ENCODE measurements at places on chromosomes 11 and 22.

- DNase-seq: no peak
Measured at GRCh38 chr11:12692229-12693075, 18.2 kb downstream of the TEAD1 start.

- no peak for DNase-seq
Measured at GRCh38 chr11:8368194-8368593, 104.5 kb upstream of the LMO1 start.

- no peak for DNase-seq
Measured at GRCh38 chr11:106624377-106624776, 393.9 kb downstream of the GUCY1A2 start.

- no peak for DNase-seq
Measured at GRCh38 chr11:3008746-3009336, 16.7 kb upstream of the NAP1L4 start.

DNA sequence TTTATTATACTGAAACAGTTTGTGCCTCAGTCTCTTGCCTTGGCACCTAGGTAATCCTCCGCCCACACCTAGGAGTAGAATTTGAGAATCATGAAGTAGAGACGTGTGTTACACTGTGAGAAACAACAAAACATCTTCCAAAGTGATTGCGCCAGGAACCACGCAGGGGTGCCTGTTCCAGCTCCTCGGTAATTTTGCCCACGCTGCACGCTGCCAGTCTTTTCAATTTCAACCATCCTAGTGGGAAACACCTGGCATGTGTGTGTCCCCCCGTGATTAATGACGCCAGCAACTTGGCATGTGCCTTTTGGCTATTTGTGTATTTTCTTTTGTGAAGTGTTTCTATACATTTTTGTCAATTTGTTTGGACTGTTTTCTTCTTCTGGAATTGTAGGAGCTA, 919.1 kb downstream of the BRD1 start:
- no peak for DNase-seq

GRCh38 chr11:64784813-64785581, 6.7 kb upstream of the SF1 start:
- DNase-seq: no peak

DNA sequence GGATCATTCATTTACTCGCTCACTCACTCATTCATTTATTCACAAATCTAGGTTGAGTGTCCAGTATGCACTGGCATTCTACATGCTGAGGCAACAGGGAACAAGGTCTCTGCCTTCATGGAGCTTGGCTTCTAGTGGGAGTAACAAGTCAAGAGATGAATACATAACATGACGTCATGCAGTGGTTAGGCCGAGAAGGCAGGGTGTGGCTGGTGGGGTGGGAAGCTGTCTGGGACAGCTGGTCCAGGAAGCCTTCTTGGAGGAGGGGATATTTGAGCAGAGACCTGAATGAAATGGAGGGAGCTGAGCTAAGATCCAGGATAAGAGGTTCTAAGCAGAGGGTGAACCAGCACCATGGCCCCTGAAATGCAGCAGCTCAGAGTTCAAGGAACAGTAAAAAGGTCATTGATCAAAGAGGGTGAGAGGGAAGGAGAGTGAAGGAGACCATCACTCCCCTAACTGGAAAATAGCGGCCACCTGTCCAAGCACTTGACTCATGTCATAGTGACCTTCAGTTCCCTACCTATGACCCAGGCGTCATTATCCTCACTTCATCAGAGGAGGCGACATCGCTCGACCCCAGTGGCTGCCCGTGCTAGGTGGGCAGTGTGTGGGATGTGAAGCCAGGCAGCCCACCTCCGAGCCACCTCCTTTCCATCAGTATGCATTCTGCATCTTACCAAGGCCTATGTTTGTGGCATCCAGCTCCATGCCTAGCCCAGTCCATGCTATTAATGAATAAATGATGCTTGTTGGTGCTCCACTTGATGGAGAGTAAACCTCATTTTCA, 105.0 kb downstream of the TSPAN18 start:
- DNase-seq: no peak

GRCh38 chr22:27627444-27627833, 174.1 kb downstream of the MN1 start:
- DNase-seq: no peak

- no peak for DNase-seq
Measured at GRCh38 chr11:113670149-113670830, 35.8 kb downstream of the TMPRSS5 start.

DNA sequence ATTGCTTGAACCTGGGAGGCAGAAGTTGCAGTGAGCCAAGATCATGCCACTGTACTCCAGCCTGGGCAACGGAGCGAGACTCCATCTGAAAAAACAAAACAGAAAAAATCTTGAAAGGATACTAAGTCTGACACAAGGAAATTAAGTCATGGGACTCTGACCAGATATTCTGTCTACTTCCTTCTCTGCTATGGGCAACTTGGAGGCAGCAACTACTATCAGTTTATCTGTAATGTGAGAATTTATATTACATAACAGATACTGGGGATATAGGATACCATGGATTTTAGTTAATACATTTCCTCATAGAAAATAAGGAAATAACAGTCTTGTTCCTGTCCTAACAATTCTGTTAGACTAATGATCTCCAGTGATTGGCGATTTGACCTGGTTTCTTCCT, 1.6 kb upstream of the SGSM3 start:
- no peak for DNase-seq

DNA sequence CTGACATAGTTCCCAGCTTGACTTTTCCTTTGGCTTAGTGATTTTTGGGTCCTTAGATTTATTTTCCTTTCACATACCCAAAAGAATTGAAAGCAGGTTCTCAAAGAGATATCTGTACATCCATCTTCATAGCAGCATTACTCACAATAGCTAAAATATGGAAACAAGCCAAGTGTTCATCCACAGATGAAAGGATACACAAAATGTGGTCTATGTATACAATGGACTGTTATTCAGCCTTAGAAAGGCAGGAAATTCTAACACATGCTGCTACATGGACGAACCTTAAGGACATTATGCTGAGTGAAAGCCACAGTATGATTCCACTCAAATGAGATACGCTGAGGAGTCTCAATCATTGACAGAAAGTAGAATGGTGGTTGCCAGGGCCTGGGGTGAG, 171.8 kb downstream of the IGLL1 start:
- no peak for DNase-seq

- DNase-seq: no peak
Measured at GRCh38 chr11:70611821-70612220, 213.5 kb downstream of the CTTN start.

GRCh38 chr11:34707462-34707840, 86.6 kb downstream of the EHF start:
- no peak for DNase-seq

- no peak for DNase-seq
Measured at GRCh38 chr11:8961401-8961800, 2.8 kb downstream of the TMEM9B start.

GRCh38 chr11:3093281-3094191, 36.3 kb upstream of the CARS1 start:
- DNase-seq: no peak

- no peak for DNase-seq
Measured at GRCh38 chr11:20251496-20251895, 91.2 kb upstream of the DBX1 start.

DNA sequence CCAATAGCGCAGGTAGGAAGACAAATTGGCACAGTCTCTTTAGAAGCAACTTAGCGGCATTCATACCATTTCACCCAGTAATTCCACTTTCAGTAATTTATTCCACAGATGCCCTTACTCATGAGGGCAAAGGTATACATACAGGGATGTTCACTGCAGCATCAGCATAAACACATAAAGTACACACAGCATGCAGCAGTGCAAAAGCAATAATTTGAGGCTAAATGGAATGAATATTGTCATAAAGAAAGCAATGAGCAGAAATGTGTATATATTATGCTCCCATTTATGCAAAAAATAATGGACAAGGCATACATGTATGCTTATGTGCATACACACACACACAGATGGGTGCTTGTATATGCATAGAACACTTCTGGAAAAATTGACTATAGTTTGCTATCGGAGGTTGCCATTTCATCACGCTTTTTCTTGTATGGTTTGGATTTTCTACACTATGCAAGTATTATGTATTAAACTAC, 50.2 kb downstream of the TECTA start:
- DNase-seq: no peak

- DNase-seq: no peak
Measured at GRCh38 chr11:72024069-72024754, 25.5 kb downstream of the IL18BP start.

DNA sequence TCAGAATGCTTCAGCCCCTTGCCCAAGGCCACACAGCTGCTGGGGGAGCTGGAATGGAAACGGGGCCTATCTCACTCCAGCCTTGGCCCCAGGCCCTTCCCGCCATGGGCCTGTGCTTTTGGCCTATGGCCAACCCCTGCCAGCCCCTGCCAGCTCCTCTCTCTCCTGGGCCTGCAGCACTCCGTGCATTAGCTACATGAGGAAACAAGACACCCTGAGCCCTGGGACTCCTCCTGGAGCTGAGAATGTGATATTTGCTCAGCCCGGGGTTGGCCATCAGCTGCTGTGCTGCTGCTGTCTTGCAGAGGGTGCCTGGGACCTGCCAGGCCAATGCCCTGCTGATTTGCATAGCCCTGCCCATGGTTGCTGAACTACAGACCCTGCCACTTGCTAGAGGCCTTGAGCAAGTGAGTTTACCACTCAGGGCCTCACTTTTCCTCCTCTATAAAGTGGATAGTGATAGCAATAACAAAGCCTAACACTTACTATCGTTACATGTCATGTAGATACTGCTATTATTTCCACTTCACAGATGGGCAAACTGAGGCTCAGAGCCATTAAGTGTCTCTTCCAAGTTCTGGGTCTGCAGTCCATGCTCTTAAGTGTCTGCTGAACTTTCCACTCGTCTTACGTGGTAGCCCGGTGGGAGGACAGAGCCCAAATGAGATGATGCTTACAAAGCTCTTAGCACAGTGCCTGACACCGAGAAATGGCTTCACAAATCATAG, 99.6 kb downstream of the KIAA1671 start:
- DNase-seq: no peak

GRCh38 chr22:30444632-30445437, 19.3 kb downstream of the MTFP1 start:
- DNase-seq: no peak

DNA sequence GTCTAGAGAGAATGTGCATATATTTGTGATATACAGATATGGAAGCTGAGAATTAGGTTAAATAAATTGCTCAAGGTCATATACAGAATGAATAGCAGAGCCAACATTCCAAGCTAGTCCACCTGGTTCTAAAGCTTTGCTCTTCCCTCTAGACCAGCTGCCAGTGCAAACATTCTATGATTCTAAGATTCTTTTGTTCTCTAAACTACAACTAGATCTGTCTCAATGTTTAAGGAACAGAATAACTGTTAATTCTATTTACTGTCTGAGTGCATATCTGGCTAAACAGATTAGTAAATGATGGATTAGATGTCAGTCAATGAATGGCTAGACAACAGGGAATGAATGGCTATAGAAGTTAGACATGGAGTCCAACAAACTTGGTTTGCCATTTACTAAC, 19.6 kb downstream of the KCNE3 start:
- no peak for DNase-seq

DNA sequence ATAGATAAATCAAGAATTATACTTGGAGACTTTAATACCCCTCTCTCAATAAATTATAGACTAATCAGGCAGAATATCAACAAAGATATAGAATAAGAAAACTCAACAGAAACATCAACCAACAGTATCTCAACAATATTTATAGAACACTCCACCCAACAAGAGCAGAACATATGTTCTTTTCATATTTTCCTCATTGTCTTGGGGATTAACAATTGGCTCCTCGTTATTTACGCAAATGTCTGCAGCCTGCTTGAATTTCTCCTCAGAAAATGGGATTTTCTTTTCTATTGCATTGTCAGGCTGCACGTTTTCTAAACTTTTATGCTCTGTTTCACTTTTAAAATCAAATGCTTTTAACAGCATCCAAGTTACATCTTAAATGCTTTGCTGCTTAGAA, 37.0 kb upstream of the FBLN1 start:
- no peak for DNase-seq

GRCh38 chr22:37428649-37429586, 1.6 kb upstream of the ELFN2 start:
- no peak for DNase-seq

DNA sequence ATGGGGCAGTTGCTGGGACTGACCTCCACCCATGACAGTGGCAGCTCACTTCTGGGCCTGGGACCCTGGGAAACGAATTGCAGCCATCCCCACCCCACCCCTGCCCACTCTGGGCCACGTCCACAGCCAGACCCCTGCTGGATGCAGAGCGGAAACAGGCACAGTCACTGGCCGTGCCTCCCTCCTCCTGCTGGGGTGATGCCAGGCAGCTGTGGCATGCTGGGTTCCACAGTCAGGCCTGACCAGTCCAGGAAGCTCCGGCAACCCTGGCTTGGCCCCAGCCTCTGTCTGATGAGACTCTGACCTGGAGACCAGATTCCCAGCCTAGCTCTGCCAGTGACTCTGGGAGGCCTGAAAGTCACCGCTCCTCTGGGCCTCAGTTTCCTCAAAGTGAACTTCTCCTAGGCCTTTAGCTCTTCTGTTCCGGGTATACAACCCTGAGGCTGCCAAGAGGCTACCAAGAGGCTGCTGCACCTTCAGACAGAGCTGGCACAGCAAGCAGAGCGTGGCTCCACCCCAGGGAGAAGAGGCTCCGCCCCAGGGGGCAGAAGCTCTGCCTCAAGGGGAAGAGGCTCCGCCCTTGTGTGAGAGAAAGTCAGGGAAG, 8.9 kb downstream of the SULT4A1 start:
- no peak for DNase-seq

GRCh38 chr22:20123366-20124082, 6.5 kb upstream of the TRMT2A start:
- DNase-seq: no peak

Measured in SIG-M5 (cell line).